Aorta (tissue), 5 donors: ENCODE measurements at places on chromosomes 6 and 20. TPM values are rescaled to one million over a fixed set of nuclear protein-coding genes. Genes with fewer than 3 reads are reported as not detected.

MROH8 gene
- 5.1 TPM for total RNA-seq

DNA sequence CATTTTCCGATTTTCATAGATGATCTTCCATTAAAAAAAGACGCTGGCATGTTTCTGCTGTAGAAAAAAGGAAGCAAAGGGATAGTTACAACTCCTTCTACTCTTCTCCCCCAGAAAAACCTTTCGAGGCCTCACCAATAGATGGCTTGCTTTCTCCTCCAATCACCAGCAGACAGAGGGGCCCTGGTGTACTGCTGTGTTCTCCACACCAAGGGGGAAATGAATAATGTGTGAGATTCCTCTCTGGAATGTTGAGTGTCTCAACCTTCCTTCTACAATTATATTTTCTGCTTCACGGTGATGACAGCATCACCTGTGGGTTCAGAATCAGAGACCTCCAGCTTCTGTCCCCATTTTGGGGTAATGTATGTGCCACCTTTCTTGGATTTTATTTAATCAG lies 185.7 kb upstream of the FLRT3 start:
- DNase-seq = no peak
- H3K4me1 ChIP-seq = no peaks in the 10 kb centered on the region
- H3K27me3 ChIP-seq = no peaks in the 10 kb centered on the region

- no peak for DNase-seq
- H3K36me3 ChIP-seq = no peaks in the 10 kb centered on the region
- H3K27ac ChIP-seq = no peak overlapping the region
- no peak overlapping the region for H3K4me3 ChIP-seq
- H3K4me1 ChIP-seq = no peaks in the 10 kb centered on the region
- H3K27me3 ChIP-seq = no peaks in the 10 kb centered on the region
Measured at GRCh38 chr6:85490516-85491248, 40.8 kb downstream of the NT5E start.

- H3K27ac ChIP-seq = no peak overlapping the region
- no peak for DNase-seq
Measured at GRCh38 chr6:25675167-25675566, 23.2 kb downstream of the SCGN start.
